Right renal pelvis (tissue), 4 donors: ENCODE measurements at places on chromosomes 6 and 20. TPM values are rescaled to one million over a fixed set of nuclear protein-coding genes. Genes with fewer than 3 reads are reported as not detected.

KCNB1 gene
- polyA plus RNA-seq = 0.39 TPM

- DNase-seq = no peak
Measured at GRCh38 chr20:50096237-50096636, 16.7 kb downstream of the UBE2V1 start.

DNA sequence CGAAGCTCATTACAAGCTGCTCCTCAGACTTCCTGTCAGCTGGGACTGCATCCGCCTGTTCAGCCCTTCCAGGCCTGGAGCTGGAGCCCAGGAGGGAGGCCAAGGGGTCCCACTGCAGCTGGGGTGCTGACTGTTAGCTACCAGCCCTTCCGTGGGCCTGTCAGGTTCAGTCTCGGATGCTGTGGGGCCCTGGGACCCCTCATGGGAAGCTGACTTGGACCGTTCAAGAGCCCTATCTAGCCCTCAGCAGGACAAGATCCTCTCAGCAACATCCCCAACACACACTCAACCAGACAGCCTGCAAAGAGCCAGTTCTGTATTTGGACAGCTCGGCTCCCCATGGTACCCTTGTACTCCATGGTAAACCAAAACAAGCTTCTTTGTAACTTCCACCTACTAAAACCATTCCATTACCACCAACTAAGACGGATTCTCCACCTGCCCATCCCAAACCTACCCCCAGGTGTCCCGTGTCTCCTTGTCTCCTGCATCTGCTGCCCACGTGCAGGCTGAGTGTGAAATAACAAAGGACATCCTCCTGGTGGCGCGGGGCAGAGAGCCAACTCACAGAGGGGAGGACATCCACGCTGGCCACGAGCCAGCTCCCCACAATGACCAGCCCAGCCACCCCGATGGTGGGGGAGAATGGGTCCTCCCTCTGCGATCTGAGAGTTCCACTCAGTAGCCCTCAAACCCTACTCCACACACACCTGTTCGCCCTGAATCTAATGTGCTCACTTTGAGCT lies 111.2 kb downstream of the TAF4 start:
- no peak for DNase-seq

GRCh38 chr6:168851460-168852375 lies 401.9 kb downstream of the THBS2 start:
- DNase-seq = no peak

GSTA3 gene
- 0.39 TPM for polyA plus RNA-seq

- no peak for DNase-seq
Measured at GRCh38 chr20:4062721-4063606, 47.6 kb upstream of the RNF24 start.

GRCh38 chr6:11270030-11271027 lies 37.9 kb upstream of the NEDD9 start:
- no peak for DNase-seq
